ENCODE measurements at places on chromosomes 12 and 14.

DNA sequence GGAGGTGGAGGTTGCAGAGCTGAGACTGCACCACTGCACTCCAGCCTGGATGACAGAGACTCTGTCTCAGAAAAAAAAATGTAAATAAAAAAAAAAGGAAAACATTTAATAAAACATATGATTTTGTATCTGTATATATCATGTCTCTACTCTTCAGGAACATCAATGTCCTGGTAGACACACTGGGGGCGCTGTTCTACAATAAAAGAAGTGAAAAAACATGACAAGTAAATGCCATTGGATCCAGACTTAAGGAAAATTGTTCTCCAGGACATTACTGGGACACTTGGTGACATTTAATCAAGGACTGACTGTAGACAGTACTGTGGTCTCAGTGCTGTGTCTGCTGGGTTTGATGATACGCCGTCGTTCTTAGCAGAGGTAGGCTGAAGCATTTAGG, 15.5 kb upstream of the KLC1 start:
- no peak for DNase-seq

- no peak for DNase-seq
These were observed 183.1 kb downstream of the ALG10 start for GRCh38 chr12:34205401-34205800.

DNA sequence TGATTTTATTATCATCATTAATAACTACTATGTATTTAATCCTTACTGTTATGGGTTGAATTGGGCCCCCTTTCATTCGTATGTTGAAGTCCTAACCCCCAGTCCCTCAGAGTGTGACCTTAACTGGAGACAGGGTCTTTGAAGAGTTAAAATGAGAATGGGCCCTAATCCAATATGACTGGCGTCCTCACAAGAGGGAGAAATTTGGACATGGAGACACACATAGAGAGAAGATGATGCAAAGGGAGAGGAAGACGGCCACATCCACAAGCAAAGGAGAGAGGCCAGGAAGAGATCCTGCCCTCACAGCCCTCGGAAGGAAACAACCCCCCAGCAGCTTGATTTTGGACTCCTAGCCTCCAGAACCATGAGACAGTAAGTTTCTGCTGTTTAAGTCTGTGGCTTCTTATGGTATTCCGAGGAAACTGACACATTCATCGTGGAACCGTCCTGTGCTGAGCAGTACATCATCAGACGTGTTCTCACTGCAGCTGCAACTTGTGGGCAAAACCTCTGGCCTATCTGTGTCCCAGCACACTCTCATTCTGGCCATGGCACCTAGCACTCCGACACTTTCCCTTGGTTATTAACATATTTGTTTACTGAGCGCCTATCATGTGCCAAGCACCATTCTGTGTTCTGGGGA, 127.6 kb downstream of the SLC38A6 start:
- no peak for DNase-seq

DNA sequence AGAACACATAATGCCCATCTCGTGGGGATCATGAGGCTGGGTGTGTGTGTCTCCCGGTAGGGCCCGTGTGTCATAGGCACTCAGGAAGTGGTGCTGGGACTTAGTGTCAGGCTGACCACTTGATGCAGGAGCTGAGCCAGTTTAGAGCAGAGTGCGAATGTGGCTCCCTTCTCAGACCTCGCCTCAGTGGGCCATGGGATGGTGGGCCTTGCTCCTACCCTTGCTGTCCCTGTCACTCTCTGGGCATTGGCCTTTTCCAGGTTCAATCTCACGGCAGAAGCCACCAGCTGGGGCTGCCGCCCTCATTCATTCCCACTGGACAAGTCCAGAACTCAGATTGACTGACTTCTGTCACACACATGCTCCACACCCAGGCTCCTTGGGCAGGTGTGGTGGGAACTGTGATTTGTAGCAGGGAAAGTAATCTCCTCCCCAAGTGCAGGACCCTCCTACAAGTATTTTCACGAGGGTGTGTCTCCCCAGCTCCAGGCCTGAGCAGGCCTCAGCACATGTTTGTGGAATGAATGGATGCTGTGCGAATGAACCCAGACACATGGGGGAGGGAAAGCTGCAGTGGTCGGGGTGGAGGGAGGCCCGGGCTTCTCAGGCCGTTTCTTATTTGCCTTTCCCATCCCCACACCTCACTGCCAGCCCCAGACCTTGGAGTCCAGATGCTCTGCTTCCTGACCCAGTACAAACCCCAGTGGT, 54.9 kb downstream of the BEGAIN start:
- DNase-seq: no peak

DNA sequence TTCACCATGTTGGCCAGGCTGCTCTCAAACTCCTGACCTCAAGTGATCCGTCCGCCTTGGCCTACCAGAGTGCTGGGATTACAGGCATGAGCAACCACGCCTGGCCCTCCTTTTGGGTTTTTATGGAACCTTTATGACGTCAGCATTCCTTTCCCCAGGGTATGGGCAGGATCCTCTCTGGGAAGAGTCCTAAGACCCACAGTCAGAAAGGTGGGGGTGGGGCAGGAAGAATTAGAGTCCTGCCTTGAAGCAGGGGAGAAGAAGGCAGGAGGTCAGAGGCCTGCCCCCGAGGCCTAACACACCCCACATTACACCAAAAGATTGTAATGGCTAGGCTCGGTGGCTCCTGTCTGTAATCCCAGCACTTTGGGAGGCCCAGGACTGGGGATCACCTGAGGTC, 30.8 kb upstream of the CDK17 start:
- DNase-seq: no peak

GRCh38 chr12:3805077-3805476, 52.2 kb upstream of the CRACR2A start:
- DNase-seq: no peak

- DNase-seq: no peak
These were observed 1.9 kb downstream of the ABHD4 start for GRCh38 chr14:22600027-22600426.

DNA sequence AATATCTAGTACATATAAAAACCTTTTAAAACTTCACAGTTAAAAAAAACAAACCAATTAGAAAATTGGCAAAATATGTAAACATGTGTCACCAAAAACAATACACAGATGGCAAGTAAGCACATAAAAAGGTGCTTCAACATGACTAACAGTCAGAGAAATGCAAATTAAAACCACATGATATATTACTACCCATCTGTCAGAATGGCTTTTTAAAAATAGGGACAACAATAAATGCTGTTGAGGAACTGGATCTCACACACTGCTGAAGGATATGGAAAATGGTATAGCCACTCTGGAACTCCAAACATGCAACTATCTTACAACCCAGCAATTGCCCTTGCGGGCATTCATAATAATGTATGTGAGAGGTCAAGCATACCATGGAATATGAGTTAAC, 1153.6 kb downstream of the FLRT2 start:
- no peak for DNase-seq

GRCh38 chr14:49880267-49881064, 12.4 kb upstream of the ARF6 start:
- DNase-seq: no peak

- DNase-seq: no peak
These were observed 12.7 kb upstream of the SVOP start for GRCh38 chr12:109033239-109034196.

DNA sequence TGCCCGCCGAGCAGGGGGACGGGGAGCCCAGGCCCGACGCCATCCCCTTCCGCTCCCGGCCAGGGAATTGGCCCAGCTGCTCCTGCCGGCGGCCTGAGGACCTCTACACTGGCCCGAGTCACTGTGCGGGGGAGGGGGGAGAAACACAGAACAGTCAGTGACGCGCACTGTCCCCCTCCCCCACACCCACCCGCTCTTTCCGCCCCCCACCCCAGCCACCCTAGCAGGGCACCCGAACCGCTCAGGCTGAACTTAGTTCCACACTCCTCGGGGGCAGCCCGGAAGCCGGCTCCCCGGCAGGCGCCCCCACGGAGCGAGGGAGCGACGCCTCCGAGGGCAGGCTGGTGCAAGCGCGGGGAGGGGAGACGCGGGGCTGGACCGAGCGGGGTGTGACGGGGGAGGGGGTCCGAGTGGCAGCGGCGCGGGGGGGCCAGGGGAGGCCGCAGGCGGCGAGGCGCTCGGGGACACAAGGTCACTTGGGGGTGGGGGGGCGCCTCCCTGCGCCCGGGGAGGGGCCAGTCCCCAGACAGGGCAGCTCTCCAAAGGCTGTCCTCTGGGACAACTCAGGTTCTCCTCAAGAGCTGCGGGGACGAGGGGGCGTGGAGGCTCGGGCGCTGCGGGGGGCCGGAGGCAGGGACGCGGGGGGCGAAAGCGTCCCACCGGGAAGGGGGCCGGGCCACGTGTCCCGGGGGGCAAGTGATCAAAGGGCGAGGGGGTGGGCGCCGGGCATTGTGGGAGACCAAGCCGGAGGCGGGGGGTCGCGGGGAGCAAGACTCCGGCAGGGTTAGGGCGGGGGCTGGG, 648 bp downstream of the CHD4 start:
- peak; percentile 52 for DNase-seq

GRCh38 chr12:99567072-99567471, 80.5 kb upstream of the GARIN6 start:
- DNase-seq: no peak

- no peak for DNase-seq
These were observed 8.1 kb upstream of the GLTP start for GRCh38 chr12:109888179-109889020.

GRCh38 chr12:124497658-124498057, 69.8 kb downstream of the NCOR2 start:
- no peak for DNase-seq

GRCh38 chr12:71129364-71129763, 28.4 kb downstream of the TSPAN8 start:
- DNase-seq: no peak

- peak; percentile 75 for DNase-seq
These were observed 1.4 kb upstream of the ZFP36L1 start for GRCh38 chr14:68794130-68794850.

DNA sequence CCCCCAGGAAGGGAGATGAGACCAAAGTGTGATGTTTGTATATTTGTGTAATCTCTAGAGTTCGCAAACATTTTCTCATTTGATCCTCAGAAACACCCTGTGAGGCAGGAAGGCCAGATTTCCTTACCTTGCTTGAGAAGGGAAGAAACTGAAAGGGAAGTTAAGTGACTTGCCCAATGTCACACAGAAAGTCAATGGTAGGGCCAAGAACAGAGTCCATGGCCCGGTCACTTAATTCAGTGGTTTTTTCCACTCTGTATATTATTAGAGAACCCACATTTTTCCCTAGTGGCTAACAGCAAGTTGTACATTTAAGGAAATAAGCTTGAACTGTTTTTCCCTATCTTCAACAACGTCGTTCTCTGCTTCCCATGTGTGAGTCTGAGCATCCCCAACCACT, 25.6 kb upstream of the CHPT1 start:
- DNase-seq: no peak

DNA sequence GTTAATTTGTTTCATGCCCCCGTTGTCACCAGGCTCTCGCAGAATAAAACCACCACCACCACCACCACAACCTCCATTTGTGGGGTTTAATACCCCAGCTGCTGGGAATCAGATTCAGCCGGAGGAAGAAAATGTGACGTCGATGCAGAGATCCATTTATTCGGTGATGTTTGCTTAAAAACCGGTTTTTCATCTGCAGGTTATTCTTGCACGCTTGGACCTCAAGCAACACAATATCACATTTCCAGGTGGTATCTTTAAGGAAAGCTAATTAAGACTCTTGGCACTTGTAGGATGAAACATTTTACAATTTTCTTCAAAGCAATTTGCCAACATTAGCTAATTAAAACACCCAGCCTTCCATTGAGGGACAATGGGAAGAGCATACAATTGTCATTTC, 39.8 kb downstream of the SPRING1 start:
- DNase-seq: no peak

GRCh38 chr14:99389174-99389826, 91.4 kb downstream of the SETD3 start:
- peak; percentile 18 for DNase-seq

GRCh38 chr14:65846196-65846868, 433.8 kb downstream of the FUT8 start:
- DNase-seq: no peak

DNA sequence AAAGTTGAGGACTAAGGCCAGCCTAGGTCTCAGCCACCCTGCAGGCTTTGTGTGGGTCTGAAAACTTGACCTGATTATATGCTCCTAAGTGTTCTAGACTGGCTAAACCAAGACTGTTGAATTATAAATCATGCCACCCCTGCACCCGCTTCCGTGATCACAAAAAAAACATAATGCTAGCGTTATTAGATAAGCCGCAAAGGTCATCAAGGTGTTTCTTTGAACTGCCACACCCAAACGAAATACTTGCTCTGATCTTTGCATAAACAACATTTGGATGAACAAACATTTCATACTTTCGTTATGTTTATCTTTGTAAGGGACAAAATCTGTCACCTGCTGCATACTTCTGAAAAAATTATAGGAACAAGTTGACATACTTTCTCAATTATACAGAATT, 2.5 kb downstream of the SMCO2 start:
- DNase-seq: no peak

GRCh38 chr14:34299360-34299759, 162.7 kb downstream of the SPTSSA start:
- DNase-seq: no peak

DNA sequence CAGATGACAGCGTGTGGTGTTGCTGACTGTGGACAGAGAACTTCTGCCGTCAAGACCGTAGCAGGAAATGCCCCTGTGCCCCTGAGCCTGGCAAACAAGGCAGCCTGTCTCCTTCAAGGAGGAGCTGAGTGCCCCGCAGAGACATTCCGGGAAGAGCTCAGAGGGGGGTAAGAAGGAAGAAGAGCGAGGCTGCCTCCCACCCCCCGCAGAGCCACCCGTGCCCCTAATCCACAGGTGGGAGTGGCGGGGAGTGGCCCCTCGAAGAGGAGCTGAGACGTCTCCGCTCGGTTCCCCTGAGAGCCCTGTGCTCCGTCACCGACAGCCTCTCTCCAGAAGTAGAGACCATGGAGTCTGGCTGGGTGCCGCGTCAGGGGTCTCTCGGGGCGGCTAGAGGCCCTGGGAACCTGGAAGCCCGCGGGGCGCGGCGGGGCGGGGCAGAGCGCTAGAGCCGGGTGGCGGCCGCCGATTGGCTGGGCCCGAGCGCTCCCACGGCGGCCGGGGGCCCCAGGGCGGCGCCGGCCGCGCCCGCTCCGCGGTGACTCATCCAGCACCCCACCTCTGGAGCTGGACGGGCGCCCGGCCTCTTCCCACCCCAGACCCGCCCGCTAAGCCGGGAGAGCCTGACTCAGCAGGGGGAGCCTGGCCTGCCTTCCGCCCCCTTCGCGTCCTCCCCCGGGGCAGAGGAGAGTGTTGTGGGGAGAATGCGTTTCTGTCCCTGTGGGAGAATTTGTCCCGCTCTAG, 25.2 kb upstream of the KRT78 start:
- peak; percentile 29 for DNase-seq

GRCh38 chr12:6553051-6553868, 2.6 kb downstream of the IFFO1 start:
- no peak for DNase-seq

GRCh38 chr14:52553671-52554575, 1.3 kb downstream of the GPR137C start:
- DNase-seq: peak; percentile 80

- no peak for DNase-seq
These were observed 32.4 kb upstream of the HELB start for GRCh38 chr12:66269757-66270383.

GRCh38 chr12:23352670-23353069, 596.8 kb downstream of the SOX5 start:
- DNase-seq: no peak
